ENCODE measurements at places on chromosomes 1 and 21.
A peak's percentile ranks its signal among the peaks of the same experiment; 100 is the strongest.

GRCh38 chr1:96660051-96660450 is 61.5 kb upstream of the PTBP2 start:
- no peak for DNase-seq

- no peak for DNase-seq
Observed at GRCh38 chr1:27968692-27969091, 8.9 kb downstream of the XKR8 start.

GRCh38 chr1:81600878-81601622 is 199.7 kb upstream of the ADGRL2 start:
- no peak for DNase-seq

GRCh38 chr1:97796711-97797110 is 124.1 kb downstream of the DPYD start:
- DNase-seq = no peak

DNA sequence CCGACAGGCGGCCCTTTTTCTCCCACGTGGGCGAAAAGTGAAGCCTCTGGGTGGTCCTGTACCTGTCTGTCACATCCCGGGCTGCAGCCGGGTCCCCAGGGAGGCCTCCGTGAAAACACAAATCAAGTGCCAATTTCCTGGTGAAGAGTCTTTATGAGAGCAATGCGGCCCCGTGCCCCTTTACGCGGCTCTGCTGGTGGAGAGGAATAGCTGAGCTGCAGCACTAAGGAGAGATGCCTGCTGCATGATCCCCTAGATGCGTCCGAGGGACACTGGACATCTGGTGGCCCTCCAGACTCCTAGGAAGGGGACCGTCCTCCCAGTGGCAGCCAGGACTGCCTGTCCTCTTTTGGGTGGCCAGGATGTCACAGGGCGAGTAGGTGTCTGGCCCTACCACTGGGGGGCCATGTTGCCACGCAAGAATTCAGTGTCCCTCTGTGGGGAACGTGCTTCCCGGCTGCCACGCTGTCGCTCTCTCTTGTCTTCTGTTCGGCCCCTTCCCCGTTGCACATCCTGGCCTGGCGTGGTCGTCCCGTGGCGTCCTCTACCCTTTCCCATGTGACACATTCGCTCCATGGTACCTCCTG is 38.7 kb downstream of the COL18A1 start:
- DNase-seq = peak; percentile 58

DNA sequence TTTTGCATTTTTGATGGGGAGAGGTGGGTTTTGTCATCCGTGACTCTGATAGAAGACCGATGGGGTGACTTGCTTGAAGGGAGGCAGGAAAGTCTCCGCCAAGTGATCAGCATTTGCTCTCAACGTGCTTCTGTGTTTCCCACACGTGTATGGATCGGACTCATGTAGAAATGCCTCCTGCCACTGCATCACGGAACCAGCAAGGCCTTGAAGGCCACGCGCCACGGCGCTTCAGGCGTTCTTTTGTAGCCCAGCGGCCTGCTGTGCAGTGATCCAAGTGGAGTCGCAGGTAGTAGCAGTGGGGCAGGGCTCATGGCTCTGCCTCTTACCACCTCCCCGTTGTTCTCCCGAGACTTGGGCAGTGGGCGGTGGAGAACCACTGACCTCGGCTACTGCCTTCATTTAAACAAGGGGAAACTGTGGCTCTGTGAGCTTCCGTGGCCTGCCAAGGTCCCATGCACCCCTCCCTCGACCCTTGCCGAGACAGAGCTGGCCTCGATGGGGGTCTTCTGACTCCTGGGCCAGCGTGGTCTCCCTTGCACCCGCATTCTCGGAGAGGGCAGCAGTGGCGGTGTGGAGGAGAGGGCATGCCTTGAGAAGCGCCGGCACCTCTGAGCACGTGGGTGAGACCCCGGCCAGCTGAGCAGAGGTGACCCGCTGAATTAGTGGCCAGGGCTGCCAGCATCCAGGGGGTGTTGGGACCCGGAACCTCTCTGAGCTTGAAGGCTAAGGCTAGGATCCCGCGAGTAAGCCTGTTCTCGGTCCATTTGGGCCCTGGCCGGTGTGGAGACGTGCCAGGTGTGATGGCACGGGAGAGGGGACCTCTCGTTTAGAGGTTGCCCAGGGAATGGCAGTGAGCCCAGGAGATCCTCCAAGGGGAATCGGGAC is 46.1 kb upstream of the ABCG1 start:
- no peak for DNase-seq

DNA sequence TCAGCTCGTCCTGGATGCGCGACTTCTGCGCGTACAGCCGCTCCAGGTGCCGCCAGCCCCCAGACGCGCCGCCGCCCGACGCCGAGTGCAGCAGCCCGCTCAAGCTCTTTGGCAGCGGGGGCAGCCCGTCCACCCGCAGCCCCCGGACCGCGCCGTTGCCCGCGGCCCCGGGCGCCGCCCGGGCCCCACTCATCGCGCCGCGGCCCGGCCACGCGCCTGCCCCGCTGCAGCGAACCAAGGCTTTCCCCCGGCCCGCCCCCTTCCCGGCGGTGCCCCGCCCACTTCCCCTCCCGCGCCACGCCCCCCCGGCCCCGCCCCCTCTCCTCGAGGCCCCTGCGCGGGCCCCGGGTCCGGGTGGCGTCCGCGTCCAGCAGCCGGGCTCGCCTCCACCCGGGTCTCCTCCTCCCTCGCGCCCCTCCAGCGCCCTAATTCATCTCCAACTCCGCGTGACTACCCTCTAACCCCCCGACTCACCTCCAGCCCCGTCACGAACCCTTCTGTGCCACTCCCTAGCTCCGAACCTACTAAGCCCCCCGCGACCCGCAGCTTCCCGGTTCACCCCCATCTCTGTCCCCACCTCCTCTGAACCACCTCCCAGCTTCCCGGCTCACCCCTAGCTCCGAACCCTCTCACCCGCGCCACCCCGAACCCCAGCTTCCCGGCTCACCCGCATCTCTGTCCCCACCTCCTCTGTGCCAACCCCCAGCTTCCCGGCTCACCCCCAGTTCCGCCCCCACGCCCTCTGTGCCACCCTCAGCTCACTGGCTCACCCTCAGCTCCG is at the start of gene FAM89A:
Gene FAM89A, minus strand, starts transcription at position 236 of the 781 bp plus-strand sequence. Its CDS starts 43 bp downstream, at position 193.
- peak; percentile 59 for DNase-seq

GRCh38 chr21:27817074-27817473 is 850.2 kb upstream of the ADAMTS5 start:
- no peak for DNase-seq

GRCh38 chr1:9865724-9866123 is 42.0 kb upstream of the CLSTN1 start:
- no peak for DNase-seq

- no peak for DNase-seq
Observed at GRCh38 chr1:180230791-180231505, 884 bp downstream of the LHX4 start.

DNA sequence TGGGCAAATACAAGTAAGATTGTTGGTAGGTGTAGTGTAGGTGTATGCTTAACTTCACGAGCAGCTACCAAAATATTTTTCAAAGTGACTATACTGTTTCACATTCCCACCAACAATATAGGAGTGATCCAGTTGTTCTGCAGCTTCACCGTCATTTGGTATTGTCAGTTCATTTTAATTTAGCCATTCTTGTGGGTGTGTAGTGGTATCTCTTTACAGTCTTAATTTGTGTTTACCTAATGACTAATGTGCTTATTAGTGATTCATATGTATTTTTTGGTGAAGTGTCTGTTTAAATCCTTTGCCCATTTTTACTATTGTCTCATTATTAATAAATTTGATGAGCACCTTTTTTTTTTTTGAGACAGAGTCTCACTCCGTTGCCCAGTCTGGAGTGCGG is 35.4 kb downstream of the RCSD1 start:
- no peak for DNase-seq

- DNase-seq = peak; percentile 32
Observed at GRCh38 chr1:43853161-43853921, 80.3 kb upstream of the ARTN start.

GRCh38 chr1:185017966-185018365 is 27.4 kb upstream of the RNF2 start:
- no peak for DNase-seq

- DNase-seq = no peak
Observed at GRCh38 chr1:231869364-231869763, 242.8 kb downstream of the DISC1 start.

DNA sequence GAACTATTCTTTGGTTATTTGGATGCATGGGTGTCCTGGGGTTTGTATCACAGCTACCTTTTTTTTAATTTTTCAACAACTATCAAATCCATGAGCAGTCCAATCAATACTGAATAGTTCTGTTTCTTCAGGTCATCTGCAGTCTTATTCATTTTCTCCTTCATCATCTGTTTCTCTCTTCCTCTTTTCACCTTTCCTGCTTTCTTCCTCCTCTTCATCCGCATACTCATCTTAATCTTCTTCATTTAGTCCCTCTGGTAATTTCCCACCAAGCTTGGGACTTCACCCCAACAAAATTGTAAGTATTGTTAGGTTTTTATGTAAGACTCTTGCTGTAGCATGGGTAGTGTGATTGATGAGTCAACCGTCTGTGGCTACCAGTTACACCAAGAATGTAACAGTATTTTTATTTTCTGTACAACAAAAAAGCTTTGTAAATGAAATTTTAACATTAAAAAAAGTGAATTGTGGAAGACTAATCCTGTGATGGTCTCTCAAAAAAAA is 184.1 kb upstream of the RNPC3 start:
- DNase-seq = no peak

DNA sequence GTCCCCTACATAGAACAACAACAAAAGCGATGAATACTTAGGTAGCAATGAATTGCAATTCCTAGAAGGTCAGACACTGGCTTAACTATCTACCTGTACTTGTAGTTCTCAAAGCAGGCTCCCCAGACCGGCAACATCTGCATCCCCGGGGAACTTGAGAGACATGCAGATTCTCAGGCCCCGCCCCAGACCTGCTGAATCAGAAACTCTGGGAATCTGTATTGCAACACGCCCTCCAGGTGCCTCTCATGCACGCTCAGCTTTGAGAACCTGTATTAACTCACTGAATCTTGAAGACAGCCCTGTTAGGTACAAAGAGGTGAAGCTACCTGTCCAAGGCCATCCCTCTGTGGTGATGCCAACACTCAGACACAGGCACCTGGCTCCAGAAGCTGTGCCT is 128.1 kb downstream of the KAZN start:
- no peak for DNase-seq

DNA sequence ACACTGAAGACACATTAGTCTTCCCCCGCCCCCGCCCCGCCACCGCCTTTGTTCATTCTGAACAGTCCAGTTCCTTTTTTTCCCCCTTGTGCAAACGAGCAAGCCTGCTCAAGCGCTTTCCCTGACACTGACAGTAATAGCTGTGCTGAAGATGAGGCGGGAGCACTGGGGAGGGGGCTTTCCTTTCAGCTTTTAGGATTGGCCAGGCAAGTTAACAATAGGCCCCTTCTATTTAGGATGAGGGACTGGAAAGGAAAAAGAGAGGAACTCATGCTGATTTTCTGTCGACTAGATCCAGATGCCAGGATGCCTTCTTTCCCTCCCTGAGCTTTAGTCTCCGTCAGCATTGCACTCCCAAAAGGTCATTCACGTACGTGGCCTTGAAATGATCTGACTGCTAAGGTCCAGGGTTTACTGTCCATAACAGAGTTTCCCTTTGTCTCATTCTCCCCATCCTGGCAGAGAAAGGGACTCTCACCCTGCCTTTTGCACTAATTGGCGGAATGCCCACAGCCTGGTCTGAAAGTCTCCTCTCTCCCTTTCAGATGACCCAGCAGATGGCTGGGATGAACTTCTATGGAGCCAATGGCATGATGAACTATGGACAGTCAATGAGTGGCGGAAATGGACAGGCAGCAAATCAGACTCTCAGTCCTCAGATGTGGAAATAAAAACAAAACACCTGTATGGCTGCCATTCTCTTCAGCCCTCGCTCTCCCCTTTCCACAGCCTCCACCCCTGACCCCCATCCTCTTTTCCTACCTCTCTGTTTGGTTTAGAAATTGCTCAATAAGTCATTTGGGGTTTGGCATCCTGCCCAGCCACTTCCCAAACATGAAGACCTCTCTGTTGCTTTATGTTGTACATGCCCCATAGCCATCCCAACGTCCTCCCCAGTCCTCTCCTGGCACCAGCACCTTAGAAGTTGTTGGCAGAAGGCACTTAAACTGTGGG is 28.6 kb upstream of the ZFP69B start:
- no peak for DNase-seq

- DNase-seq = no peak
Observed at GRCh38 chr1:164685266-164686035, 126.5 kb downstream of the PBX1 start.

GRCh38 chr1:209769171-209769904 is 13.5 kb downstream of the TRAF3IP3 start:
- DNase-seq = peak; percentile 84

- DNase-seq = no peak
Observed at GRCh38 chr1:42669936-42670335, 11.7 kb downstream of the PPIH start.

GRCh38 chr1:225607355-225607754 is 45.6 kb downstream of the ENAH start:
- DNase-seq = no peak

DNA sequence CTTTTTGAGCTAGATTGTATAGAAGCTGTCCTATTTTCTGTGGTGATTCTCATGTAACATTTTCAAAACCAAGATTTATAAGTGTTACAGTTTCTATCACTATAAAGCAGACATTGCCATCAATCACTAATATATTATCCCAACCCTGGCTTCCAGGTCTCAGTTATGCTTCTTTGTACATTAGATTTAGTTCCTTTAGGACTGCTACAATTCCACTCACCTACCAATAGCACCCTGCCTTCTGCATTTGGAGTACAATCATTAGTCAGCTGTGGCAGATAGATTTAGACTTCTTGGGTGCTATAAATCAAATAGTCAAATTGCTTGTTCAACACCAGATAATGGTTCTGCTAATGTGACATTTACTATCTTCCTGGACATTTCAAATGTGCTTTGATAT is 281.6 kb downstream of the BRINP3 start:
- no peak for DNase-seq

DNA sequence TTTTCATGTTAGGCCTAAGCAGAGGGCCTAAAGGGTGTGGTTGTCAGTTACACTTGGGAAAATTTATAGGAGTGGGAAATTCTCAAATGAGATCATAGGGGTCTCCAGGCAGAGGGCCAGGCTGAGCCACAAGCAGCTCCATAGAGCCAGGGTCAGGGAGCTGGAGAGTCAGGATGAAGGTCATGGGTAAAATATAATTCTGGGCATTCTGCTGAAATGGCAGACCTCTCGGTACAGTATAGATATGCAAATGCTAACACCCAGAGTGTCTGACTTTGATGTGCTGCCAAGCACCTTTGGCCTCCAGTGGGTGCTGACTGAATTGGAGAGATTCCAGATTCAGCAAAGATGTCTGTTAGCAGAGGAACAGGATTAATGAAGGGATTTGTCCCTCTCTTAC is 40.1 kb downstream of the DNM3 start:
- DNase-seq = no peak

DNA sequence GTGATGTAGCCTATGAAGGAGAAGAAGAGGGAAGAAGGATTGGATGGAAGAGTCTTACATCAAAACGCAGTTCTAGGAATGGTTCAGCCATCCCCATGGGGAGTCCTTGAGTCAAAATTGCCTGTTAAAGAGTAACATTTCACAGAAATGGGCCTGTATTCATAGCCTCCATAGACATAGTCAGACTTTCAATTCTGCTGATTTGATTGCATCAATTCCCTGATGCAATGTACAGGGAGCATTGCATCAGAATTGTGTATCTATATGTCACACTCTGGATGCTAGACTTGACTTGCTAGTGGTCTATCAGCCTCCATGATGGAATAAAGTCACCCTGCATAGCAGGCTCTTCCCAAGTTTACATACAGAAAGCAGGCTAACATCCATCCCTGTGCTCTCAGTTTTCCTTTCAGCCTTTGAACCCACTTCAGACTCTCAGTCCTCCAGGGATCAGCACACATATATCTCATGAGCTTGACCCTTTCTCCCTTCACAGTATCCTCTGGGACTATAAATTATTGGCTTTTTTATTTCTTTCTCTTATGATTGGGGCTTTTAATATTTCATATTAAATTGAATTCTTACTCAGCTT is 1111.7 kb upstream of the B3GALT2 start:
- DNase-seq = no peak

- no peak for DNase-seq
Observed at GRCh38 chr1:7587773-7588456, 183.2 kb upstream of the VAMP3 start.

All from heart left ventricle (tissue), 16 donors.